ENCODE measurements at places on chromosomes 5 and 9.

- no peak for DNase-seq
Measured at GRCh38 chr9:16425562-16426231, 444.8 kb downstream of the BNC2 start.

- DNase-seq: no peak
Measured at GRCh38 chr9:99633265-99633664, 188.4 kb upstream of the NR4A3 start.

GRCh38 chr9:76725011-76725546 lies 39.2 kb upstream of the PCA3 start:
- no peak for DNase-seq

DNA sequence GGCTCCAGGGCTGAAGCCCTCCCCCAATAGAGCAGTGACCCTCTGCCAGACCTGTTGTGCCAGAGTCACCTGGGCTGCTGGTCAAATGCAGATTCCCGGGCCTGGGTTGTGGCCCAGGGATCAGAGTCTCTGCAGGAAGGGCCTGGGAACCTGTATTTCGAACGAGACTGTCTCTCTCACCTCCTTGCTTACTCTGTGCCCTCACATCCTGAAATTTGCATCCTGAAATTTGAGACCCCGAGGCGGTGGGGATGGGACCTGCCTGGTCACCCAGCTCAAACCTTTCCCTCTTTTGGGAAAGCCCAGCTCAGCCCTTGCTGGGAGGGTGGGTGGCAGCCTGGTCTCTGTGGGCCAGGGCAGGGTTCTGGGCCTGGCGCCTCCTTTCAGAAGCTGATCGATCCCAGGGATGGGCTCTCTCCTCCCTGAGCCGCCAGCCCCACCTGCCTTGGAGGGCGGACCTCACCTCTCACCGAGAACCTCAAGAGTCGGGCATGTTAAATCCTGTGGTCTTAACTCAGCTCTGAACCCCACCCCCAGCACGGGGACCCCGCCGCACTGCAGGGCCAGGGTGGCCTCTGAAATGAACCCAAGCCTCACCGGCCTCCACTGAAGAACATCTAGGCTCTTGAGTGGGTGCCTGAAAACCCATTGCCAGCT lies 44.0 kb upstream of the IER5L start:
- DNase-seq: no peak

DNA sequence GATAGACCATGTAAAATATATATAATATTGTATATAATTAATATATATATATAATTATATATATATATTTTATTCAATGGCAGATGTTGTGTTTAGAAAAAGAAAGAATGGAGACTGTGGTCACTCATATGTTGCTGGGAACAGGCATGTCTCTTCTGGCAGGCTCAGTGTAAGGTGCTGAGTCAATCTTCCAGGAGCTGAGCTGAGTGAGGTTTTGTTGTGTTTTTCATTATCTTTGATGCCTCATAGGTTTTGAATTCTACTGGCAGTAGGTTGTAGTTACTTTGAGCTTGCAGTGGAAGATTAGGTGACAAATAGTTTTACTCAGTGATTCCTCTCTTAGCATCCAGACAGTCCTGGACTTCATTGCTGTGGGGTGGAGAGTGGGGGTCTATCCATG lies 561.3 kb downstream of the IRX1 start:
- no peak for DNase-seq

DNA sequence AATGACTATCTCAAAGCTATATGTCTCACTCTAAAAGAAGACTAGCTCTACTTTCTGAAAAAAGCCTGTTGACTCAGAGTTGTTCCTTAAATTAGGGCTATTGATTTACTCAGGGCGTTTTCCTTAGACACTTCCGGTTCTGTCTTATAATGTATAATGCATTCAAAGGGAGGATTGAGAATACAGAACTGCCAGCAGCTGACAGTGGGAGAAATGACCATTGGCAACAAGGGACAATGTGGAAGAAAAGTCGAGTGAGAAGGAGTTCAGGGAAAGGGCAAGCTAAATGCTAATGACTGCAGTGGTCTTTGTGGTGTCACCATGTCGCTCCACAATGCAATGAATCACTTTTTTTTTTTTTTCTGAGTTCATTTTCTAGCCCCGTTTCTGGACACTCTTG lies 65.7 kb upstream of the ANKH start:
- DNase-seq: no peak

GRCh38 chr5:159202151-159202550 lies 7.2 kb downstream of the RNF145 start:
- DNase-seq: no peak

- no peak for DNase-seq
Measured at GRCh38 chr9:136526625-136527066, 19.2 kb downstream of the NOTCH1 start.

DNA sequence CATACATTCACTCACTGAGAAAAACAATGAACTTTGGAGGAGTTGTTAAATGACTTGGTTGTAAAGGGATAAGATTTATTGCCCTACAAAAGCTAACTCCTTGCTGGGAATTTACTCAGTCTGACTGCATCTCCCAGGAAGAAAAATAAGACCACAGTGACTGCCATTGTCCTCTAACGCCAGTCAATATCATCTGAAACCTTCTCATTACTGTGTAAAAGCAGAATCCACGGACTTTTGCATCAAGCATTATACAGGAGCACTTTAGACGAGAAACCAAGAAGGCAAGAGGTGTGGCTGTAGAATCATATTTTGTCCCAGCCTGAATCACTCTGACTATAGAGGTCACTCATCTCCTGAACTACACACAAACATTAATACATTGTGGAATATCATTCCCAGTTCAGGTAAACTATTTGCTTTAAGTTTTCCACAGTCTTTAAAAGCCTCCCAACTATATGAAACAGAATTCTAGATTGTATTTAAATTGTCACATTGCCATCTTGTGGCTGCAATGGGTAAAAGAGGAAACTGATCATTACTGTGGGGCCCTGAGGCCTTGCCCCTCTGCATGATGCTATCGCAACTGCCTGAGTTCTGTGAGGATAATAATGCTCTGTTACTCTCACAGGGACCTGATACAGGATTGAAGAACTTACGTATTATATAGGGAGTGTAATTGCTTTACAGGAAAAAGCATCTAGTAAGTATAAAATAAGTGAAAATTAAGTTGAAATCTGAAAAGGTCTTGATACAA lies 142.9 kb downstream of the SLCO4C1 start:
- no peak for DNase-seq

- no peak for DNase-seq
Measured at GRCh38 chr5:148352696-148353095, 17.3 kb downstream of the SPINK9 start.

GRCh38 chr5:151720215-151720614 lies 33.5 kb upstream of the SPARC start:
- DNase-seq: no peak

DNA sequence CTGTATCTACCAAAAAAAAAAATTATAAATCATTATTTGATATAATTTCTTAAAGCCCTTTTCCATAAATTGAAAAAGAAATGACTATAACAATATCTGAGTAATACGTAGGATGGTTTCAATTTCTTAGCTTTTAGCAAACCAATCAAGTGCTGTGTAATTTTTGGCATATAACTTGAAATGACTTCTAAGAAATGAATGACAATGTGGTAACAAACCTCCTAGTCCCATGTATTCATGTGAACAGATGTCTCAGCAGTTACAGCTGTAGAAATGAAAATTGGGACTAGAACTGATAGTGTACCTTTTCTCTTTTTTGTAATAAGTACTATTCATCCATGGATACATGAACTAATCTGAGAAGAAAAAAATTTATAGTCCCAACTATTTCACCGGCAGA lies 307.0 kb downstream of the BNC2 start:
- no peak for DNase-seq

- DNase-seq: no peak
Measured at GRCh38 chr9:130659699-130660248, 4.6 kb upstream of the PRDM12 start.

GRCh38 chr9:78566948-78567675 lies 270.2 kb downstream of the PSAT1 start:
- DNase-seq: no peak

- no peak for DNase-seq
Measured at GRCh38 chr9:13847270-13847669, 466.7 kb downstream of the NFIB start.

GRCh38 chr5:2715856-2716255 lies 35.6 kb downstream of the IRX2 start:
- no peak for DNase-seq

DNA sequence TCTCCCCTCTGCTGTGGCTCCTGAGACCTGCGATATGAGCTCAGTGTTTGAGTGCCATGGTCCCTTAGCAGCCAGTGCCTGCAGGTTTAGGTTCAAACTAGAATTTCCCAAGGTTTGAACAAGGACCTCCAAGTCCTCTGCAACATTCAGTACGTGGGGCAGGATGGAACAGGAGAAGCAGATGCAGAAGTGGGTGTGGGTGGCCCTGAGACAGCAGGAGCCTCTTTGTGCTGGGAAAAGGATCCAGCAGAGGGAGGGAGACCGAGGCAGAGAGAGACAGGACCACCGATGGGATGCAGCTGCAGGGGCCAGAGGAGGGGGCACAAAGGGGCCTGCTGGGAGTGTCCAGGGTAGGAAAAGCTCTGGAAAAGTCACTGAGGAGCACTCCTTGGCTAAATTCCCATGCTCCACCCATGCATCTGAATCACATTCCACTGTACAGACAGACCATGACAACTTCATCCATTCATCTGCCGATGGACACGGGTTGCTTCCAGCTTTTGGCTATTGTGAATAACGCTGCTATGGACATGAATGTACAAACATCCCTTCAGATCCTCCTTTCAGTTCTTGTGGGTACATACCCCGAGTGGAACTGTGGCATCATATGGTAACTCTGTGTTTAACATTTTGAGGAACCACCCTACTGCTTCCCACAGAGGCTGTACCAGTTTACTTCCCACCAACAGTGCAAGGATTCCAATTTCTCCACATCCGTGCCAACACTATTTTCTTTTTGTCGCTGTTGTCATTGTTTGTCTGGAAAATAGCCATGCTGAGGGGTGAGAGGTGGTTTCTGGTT lies 26.7 kb upstream of the SUSD3 start:
- DNase-seq: no peak

GRCh38 chr9:89497257-89497963 lies 503 bp downstream of the SEMA4D start:
- DNase-seq: no peak

DNA sequence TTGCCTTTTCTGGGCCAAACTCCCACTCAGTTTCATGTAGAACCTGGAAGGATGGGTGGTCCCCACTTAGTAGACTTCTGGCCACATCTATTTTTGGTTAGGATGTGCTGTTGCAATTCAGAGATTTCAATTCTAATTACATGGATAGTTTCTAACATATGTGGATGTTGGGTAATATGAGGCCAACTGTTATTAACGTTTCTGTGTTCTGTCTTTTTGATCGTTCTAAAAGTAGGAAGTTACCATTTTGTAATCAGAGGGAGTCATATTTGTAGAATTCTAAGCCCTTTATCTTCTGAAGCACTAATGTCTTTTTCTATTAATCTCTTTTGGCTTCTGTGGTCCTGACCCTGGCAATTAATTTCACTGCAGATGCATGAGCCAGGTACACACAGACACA lies 141.6 kb upstream of the SPEF2 start:
- no peak for DNase-seq

DNA sequence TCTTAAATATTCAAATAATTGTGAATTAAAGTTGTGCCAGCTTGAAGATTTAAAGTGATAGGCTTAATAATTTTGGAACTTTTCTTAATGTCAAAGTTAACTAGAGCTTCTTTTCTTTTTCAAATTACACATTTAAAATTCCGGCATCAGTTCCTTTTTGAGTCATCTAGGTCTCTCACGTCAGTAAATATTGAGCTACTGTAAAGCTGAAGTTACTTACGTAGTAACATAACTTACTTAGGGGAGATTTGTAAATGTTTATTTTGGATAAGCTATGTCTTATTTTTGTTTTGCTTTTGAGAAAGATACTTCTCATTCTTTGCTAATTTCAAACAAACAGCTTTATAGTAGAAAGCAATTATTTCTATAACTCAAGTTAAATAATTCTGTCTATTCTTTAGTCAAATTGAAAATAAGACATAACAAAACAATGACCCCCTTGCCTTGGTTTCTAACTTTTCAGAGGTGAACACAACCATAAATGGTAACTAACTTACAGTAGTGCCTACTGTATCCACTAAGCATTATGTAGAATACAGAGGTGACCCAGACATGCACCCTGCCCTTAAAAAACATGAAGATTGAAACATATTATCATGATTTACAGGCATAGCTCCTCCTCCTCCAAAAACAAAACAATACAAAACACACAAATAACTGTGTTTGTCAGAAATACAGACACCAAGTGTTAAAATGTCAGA lies 29.8 kb downstream of the CD274 start:
- DNase-seq: no peak

GRCh38 chr5:17381932-17382331 lies 116.1 kb upstream of the TAF11L2 start:
- DNase-seq: no peak

DNA sequence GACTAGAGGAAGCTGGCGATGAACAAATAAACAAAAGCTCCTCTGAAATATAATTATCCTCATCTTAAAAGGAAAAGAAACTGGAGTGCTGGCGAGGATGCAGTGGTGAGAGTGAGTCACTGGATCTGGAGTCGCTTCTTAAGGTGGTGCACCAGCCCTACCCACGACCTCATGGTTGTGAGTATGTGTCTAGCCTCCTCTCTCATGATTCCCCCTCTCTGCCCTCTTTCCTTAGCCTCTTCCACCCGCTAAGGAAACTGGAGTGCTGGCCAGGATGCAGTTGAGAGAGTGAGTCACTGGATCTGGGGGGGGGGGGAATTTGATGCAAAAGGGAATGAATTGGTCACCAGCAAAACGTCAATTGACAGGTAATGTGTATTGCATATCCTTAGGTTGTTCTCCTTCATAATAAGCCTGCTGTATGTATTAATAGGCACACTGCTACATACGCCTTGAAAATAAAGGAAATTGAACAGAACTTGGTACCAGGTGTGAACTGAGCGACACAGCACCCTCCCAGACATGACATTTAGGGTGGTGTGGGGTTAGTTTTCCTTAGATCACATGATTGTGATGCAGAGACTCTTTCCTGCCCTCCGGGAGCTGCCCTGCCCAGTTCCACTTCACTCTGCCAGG lies 36.3 kb upstream of the EBF1 start:
- no peak for DNase-seq

- no peak for DNase-seq
Measured at GRCh38 chr9:127742435-127743088, 7.5 kb upstream of the TOR2A start.

- DNase-seq: no peak
Measured at GRCh38 chr9:137052998-137053943, 590 bp downstream of the ENTPD2 start.

GRCh38 chr9:79975621-79976256 lies 404.0 kb downstream of the TLE4 start:
- no peak for DNase-seq

- DNase-seq: no peak
Measured at GRCh38 chr5:178231539-178232123, 971 bp downstream of the PHYKPL start.

GRCh38 chr9:4299005-4299795 lies 668 bp downstream of the GLIS3 start:
- no peak for DNase-seq

GRCh38 chr5:133114166-133114932 lies 62.5 kb downstream of the HSPA4 start:
- DNase-seq: no peak

GRCh38 chr5:21049901-21050300 lies 1061.9 kb upstream of the CDH18 start:
- DNase-seq: no peak

Data from cortex of kidney (tissue), 1 donor.